Endothelial cell of umbilical vein (primary cell): ENCODE measurements at places on chromosomes 7 and 10. TPM values are rescaled to one million over a fixed set of nuclear protein-coding genes. Genes with fewer than 3 reads are reported as not detected.

Gene KCNH2
- 0.09 TPM in 1 of 2 replicates, not detected in the other for total RNA-seq

DNA sequence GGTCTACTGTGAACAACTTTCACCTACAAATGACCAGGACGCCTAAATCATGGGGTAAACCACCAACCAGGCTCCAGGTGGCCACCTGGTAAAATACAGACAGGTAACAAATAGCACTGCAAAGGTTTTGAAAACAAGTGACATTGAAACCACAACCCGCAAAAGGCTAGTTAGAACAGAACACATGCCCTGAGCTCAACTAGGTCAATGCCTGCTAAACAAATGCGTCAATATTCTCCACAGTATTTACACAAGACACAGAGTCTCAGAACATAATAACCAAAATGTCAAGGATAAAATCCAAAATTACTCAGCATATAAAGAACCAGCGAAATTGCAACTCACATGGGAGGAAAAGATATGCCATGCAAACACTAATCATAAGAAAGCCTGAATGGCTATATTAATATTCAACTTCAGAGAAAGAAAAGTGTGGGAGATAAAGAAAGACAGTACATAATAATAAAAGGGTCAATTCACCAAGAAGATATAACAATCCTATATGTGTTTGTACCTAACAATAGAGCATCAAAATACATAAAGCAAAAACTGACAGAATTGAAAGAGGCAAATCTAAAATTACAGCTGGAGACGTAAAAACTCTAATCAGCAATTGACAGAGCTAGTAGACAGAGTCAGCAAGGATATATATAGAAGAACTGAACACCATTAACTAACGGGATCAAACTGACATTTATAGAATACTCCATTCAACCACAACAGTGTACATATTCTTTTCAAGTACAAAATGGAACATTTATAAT is 47.6 kb downstream of the SMURF1 start:
- H3K27me3 ChIP-seq = no peaks in the 10 kb centered on the region
- H3K36me3 ChIP-seq = no peaks in the 10 kb centered on the region
- no peak for DNase-seq
- no peak overlapping the region for H3K27ac ChIP-seq
- no peaks in the 10 kb centered on the region for H3K4me1 ChIP-seq
- H3K4me3 ChIP-seq = no peak overlapping the region

DNA sequence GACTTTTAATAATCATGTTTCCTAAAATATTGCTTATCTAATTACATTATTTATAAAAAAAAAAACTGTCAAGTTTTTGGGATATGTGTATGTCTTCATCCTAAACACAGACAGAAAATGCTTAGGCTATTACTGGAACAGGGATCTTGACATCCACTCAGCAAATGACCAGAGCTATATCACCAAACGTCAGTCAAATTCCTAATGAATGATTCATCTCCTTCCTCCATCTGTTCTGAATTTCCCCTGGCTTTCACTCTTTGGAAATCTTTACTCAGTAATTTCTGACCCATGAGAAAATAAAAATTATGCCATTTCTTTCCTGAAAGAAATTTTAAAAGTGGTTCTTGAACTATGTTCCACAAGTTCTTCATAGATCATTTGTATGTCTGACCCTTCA is 552.4 kb upstream of the KCND2 start:
- H3K4me3 ChIP-seq = no peak overlapping the region
- peak; percentile 92 for DNase-seq
- H3K4me1 ChIP-seq = peaks cover 20% of the 10 kb centered on the region
- no peaks in the 10 kb centered on the region for H3K27me3 ChIP-seq

- no peak overlapping the region for H3K27ac ChIP-seq
- H3K4me1 ChIP-seq = peaks cover 7% of the 10 kb centered on the region
- DNase-seq = no peak
- no peaks in the 10 kb centered on the region for H3K36me3 ChIP-seq
- H3K4me3 ChIP-seq = no peak overlapping the region
These were observed 4.1 kb upstream of the CHN2 start for GRCh38 chr7:29190349-29191045.

GRCh38 chr10:77898323-77899079 is 28.1 kb downstream of the DLG5 start:
- H3K27me3 ChIP-seq = no peaks in the 10 kb centered on the region
- peak; percentile 18 for DNase-seq
- no peaks in the 10 kb centered on the region for H3K36me3 ChIP-seq
- no peaks in the 10 kb centered on the region for H3K4me1 ChIP-seq
- H3K4me3 ChIP-seq = no peak overlapping the region

DNA sequence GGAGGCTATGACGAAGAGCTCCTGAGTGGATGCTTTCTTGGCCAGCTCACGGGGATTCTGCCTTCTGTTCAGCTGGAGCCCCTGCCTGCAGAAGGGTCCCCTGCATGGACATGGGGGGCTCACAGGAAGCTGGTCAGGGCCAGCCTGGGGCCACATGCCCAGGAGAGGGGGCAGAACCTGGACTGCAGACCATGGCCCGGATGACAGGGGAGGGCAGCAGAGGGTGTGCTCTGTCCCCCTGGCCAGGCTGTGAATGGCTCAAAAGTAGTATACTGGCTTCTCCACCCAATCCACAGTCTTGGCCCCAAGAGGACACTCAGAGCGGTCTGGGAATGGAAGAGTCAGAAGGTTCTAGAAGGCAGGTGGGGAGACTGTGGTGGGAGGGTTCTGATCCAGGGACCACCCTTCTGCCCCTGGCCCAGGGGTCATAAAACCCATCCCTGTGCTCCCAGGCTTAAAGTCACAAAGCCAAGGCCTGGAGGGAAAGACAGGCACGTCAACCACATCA is 40.3 kb downstream of the PPIF start:
- H3K36me3 ChIP-seq = no peaks in the 10 kb centered on the region
- H3K4me3 ChIP-seq = no peak overlapping the region
- DNase-seq = no peak
- H3K4me1 ChIP-seq = no peaks in the 10 kb centered on the region
- H3K27ac ChIP-seq = no peak overlapping the region

DNA sequence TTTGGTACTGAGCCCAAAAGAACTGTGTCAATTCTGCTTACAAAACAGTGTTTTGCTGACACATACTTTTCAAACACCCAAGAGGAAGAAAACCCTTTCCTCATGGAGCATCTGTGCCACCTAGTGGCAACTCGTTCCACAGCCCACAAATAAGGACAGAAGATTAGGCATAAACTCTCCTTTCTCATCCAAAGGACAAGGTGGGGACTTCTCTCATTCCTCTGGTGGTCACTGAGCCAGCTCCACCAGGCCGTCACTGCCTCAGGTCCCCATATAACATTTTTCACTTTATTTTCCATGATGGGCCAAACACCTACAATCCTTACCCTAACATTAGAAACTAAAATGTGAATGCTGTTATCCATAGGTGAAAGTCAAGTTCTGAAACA is 76.9 kb downstream of the RNF216 start:
- H3K4me3 ChIP-seq = no peak overlapping the region
- DNase-seq = peak; percentile 87
- H3K27me3 ChIP-seq = no peaks in the 10 kb centered on the region

GRCh38 chr10:50511492-50512213 is 112.1 kb downstream of the SGMS1 start:
- no peak overlapping the region for H3K4me3 ChIP-seq
- no peaks in the 10 kb centered on the region for H3K4me1 ChIP-seq
- no peak overlapping the region for H3K27ac ChIP-seq

GRCh38 chr10:85542936-85543730 is 823.5 kb downstream of the GRID1 start:
- no peak for DNase-seq
- no peak overlapping the region for H3K27ac ChIP-seq
- no peaks in the 10 kb centered on the region for H3K27me3 ChIP-seq
- no peaks in the 10 kb centered on the region for H3K36me3 ChIP-seq
- no peaks in the 10 kb centered on the region for H3K4me1 ChIP-seq

GRCh38 chr10:22365644-22366434 is 20.5 kb downstream of the SPAG6 start:
- H3K27ac ChIP-seq = no peak overlapping the region
- no peaks in the 10 kb centered on the region for H3K36me3 ChIP-seq
- H3K4me1 ChIP-seq = peaks cover 20% of the 10 kb centered on the region
- H3K27me3 ChIP-seq = no peaks in the 10 kb centered on the region

GRCh38 chr10:33333260-33334101 is 986 bp downstream of the NRP1 start:
- peaks cover 46% of the 10 kb centered on the region for H3K4me1 ChIP-seq
- peak overlapping the region; percentile 84 for H3K27ac ChIP-seq
- no peaks in the 10 kb centered on the region for H3K36me3 ChIP-seq

- H3K4me1 ChIP-seq = no peaks in the 10 kb centered on the region
- H3K27me3 ChIP-seq = no peaks in the 10 kb centered on the region
- DNase-seq = no peak
- H3K4me3 ChIP-seq = no peak overlapping the region
- H3K27ac ChIP-seq = no peak overlapping the region
These were observed 240.3 kb downstream of the DNAJB6 start for GRCh38 chr7:157577061-157577460.

DNA sequence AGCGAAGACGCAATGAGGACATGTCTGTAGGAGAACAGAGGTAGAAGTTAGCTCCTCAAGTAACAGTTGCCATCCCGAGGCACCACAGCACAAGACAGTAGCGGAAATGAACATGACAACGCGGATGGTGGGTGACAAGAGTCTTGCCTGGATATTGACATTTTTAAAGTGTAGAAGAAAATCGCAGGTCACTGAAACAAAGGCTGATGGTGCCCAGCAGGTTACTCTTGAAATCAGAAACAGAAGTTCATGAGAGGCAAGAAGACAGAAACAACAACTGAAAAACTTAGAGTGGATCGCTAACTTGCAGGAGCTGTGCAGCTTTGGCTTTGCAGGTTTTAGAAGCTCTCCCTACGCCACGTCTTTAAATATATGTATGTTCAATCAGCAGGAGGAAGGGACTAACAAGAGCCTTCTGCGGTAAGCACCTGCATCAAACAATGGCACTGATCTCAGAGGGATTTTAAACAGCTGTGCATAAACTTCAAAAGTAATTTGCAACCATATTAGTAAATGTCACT is 1.8 kb downstream of the PRKCQ start:
- peaks cover 14% of the 10 kb centered on the region for H3K27me3 ChIP-seq
- H3K27ac ChIP-seq = no peak overlapping the region
- H3K4me3 ChIP-seq = no peak overlapping the region
- peaks cover 10% of the 10 kb centered on the region for H3K4me1 ChIP-seq
- no peaks in the 10 kb centered on the region for H3K36me3 ChIP-seq
- DNase-seq = no peak
